ENCODE measurements at places on chromosomes 7 and 10. TPM values are rescaled to one million over a fixed set of nuclear protein-coding genes. Genes with fewer than 3 reads are reported as not detected.

Gene APBB1IP
- polyA plus RNA-seq = 3.3 TPM

GRCh38 chr10:11578802-11579255 lies 32.6 kb downstream of the USP6NL start:
- no peak for DNase-seq

DNA sequence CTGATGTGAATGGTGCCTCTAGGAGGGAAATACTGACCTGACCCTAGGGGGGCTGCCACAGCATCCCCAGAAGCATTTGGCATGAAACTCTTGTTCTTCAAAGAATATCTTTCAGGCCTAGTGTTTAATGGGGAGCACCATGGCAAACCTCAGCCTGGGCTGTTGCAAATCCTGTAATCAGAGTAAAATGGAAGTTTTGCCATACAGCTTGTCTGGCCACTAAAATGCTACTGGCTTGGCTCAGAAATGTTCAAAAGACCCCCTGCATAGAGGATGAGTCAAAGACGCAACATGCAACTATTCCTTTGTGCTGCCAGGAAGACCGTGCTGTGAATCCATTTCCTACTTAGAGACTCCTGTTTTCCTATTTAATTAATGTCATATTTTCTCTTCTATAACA lies 26.7 kb downstream of the HECW1 start:
- DNase-seq = no peak

- no peak for DNase-seq
These were observed 23.0 kb downstream of the PCGF6 start for GRCh38 chr10:103327906-103328305.

DNA sequence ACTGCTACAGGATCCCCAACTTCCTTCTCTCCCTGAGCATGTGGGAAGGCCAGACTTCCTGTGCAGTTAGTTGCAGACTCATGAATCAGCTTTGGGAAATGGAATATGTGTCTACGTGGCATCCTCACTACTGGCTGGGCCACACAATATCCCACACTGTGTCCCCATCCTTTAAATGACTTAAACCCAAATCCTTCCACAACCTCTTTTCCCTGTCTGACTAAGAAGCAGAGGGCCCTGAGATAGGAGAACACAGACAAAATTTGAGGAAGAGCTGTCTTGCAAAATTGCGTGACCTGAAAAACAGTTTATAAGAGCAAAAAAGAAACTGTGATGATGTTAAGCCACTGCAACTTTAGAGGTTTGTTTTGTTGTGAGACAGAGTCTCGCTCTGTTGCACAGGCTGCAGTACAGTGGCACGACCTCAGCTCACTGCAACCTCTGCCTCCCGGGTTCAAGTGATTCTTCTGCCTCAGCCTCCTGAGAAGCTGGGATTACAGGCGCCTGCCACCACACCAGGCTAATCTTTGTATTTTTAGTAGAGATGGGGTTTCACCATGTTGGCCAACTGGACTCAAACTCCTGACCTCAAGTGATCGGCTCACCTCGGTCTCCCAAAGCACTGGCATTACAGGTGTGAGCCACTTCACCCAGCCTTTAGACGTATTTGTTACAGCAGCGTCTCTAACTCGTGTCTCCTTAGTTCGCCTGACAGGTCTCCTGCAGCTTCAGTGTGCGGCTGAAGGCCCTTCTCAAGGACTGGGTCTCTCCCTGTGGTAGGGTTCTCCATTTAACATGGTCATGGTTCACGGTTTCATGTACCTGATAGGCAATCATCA lies 46.9 kb upstream of the SFMBT2 start:
- no peak for DNase-seq

Gene PRPS1L1
- not detected for polyA plus RNA-seq

GRCh38 chr7:36795451-36796021 lies 71.2 kb upstream of the AOAH start:
- DNase-seq = peak; percentile 85

Gene FHIP2A
- polyA plus RNA-seq = 18.8 TPM

DNA sequence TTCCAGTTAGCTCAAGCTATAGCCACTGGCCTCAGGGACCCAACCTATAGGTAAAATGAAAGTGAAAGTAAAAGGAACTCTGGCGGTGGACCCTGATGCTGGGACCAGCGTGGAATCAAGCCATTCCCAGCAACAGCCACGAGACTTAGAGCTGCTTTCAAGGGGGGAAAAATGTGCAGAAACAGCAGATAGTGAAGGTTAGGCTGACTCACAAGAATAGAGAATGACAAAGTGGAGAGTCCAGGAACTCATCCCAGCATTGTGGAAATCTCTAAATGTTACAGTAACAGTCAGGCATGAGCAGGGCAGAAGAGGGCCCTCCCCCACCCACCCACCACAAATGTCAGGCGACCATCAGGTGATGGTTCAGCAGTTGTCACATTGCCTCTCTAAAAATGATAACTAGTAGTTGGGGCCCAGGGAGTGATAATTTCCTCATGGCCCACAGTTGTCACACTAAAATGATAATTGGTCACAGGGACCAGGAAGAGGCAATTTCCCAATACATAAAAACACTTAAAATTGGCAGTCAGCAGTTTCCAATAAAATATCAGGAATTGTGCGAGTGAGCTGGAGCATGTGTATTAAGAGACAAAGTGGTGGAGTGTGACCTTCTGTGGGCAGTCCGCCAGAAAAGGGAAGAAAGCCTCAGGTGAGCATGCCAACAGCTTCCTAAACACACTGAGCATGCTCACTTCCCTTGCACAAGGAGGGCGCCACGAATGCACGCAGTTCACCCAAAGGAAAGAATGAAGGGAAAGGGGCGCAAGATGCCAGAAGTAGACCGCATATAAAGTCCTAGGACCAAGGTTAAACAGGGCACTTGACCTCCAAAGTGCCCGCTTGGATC lies 129.8 kb upstream of the PPP1R3A start:
- DNase-seq = peak; percentile 50
